Spinal cord (tissue), 10 donors: ENCODE measurements at places on chromosomes 4 and X.

DNA sequence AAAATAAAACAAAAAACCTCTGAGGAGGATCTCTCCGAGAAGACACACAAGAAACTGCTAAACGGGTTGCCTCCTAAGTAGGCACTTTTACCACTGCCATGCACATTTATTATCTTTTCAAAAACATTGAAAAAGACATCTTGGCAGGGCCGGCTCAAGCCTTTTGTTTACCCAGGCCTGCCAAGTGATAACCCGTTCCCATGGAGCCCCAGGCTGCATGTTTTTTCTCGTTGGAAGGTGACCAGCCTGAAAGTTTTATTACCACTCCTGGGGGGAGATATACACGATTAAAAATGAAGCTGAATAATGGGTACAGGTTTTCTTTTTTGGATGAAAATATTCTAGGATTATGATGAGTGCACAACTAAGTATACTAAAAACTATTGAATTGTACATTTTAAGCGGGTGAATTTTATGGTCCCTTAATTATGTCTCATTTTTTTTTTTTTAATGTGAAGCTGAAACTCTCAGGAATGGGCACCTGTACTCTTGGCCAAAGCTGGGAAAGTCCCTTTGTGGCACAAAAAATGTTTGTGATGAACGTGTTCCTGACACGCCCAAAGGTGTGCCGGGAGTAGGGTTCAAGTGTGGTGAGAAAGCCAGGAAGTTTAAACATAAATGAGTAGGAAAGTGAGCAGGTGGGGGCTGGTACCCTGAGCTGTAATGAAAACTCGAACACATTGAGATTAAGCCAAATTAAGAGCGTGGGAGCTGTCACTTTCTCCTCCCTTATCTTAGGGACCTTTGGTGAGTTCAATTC, 1.5 kb upstream of the MAP7D2 start:
- DNase-seq, result no peak

DNA sequence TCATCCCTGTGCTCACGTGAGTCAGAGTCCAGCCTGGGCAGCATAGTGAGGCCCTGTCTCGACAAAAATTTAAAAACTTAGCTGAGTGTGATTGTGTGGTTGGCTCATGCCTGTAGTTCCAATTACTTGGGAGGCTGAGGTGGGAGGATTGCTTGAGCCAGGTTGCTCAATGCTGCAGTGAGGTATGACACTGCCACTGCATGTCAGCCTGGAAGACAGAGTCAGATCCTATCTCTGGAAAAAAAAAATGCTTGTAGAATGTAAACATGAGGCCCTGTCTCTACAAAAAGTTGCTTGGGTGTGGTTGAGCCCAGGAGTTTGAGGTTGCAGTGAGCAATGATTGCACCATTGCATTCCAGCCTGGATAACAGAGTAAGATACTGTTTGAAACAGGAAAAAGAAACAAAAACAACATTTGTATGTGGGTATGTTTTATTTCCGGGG, 11.3 kb upstream of the YTHDC1 start:
- no peak for DNase-seq

DNA sequence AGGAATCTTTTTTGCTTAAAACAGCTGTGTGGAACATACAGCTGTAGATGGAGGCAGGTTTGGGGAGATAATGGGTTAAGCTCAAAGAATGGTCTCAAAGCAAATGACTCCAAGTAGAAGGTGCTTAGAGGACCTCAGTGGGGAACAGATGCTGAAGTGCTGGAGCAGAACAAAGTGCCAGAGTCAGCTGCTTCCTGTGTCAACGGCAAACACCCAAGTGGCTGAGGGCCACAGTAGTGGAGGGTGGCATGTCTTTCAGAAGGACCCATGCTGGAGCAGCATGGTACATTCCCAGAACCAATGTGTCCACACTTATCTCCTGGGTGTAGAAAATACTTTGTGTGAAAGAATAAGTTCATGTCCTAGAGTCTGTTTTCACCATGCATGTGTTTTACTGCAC, 197.5 kb downstream of the CCNG2 start:
- no peak for DNase-seq

GRCh38 chr4:87978681-87979080, 3.2 kb downstream of the SPP1 start:
- no peak for DNase-seq

DNA sequence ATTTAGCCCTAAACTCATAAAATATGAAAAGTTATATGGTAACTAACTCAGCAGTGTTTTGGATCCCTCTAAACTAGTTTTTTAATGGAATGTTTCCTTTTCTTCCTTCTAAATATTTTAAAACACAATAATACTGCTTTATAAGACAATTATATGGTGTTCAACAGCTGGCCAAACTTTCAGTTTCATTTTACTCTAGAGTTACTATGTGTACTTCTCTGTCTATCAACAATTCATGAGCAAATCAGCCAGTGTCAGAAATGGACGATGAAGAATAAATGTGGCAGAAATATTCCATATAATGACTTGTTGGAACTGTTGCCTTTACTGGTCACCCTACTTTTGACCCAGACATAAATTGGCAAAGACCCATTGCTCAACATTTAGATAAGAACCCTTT, 64.8 kb upstream of the CXXC4 start:
- DNase-seq, result no peak

DNA sequence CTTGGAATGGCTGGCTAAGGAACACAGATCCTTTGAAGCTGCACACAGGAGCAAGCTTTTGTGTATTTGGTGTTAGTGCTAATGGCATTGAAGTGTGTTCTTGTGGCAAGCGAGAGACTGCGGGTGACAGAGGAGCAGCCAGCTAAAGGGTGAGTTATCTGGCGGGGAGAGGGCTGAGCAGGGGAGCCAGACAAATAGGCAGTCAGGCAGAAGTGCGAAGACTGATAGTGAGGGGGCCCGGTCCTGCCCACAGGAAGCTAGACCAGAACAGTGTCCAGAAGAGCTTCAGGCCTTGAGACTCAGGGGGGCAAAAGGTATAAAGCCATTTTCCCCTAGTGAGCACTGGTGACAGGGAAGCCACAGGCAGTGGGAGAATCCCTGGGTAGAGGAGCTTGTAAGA, 49.6 kb upstream of the MAMLD1 start:
- DNase-seq, result no peak

DNA sequence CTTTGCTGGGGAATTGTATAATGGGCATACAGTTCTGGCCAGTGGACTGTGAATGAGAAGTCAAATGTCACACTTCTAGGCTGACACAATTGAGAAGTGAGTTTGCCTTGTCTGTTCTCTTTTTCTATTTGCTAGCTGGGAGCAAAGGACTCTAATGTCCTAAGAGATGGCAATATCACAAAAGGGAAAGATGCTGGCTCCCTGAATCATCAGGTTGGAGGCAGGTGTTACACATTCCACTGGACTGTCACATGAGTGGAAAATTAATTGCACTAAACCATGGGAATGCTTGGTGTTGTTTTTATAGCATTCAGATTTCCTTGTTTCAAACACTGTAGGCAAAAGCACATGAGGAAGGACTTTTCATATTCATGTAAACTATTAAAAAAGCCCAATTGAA, 388.3 kb downstream of the ADAM29 start:
- no peak for DNase-seq
